ENCODE measurements at places on chromosomes 1 and 21. TPM values are rescaled to one million over a fixed set of nuclear protein-coding genes. Genes with fewer than 3 reads are reported as not detected.

NES gene
- total RNA-seq = 0.13 TPM

MROH7 gene
- not detected for total RNA-seq

AK5 gene
- total RNA-seq = 14.9 TPM

EDEM3 gene
- total RNA-seq = 26.4 TPM

PRDM2 gene
- 3.8 TPM for total RNA-seq

FCGR1A gene
- not detected for total RNA-seq

KCNAB2 gene
- total RNA-seq = 31.6 TPM

PTPN22 gene
- 8.8 TPM for total RNA-seq

RAD54L gene
- 12.2 TPM for total RNA-seq

FCRL3 gene
- total RNA-seq = 0.03 TPM

TAS1R1 gene
- not detected for total RNA-seq

PAQR6 gene
- 0.40 TPM for total RNA-seq

UAP1 gene
- 246 TPM for total RNA-seq

OR10J1 gene
- total RNA-seq = not detected

PRAMEF9 gene
- not detected for total RNA-seq

FCN3 gene
- total RNA-seq = not detected

CD1D gene
- 0.69 TPM for total RNA-seq

CLEC20A gene
- not detected for total RNA-seq

SH2D1B gene
- 0.10 TPM for total RNA-seq

OR2C3 gene
- not detected for total RNA-seq

SSR2 gene
- total RNA-seq = 582 TPM

SYT14 gene
- 5.9 TPM for total RNA-seq

SYCP1 gene
- total RNA-seq = not detected

LRRC39 gene
- total RNA-seq = not detected

PLEKHA6 gene
- total RNA-seq = 0.33 TPM

ARHGEF10L gene
- 6.7 TPM for total RNA-seq

RXFP4 gene
- total RNA-seq = 0.55 TPM

ADGRL2 gene
- 27.2 TPM for total RNA-seq

KHDRBS1 gene
- total RNA-seq = 111 TPM

ZMYND12 gene
- not detected for total RNA-seq

ADAM30 gene
- not detected for total RNA-seq
